Thyroid gland (tissue), 4 donors: ENCODE measurements at places on chromosomes 4 and X. TPM values are rescaled to one million over a fixed set of nuclear protein-coding genes. Genes with fewer than 3 reads are reported as not detected.

DNA sequence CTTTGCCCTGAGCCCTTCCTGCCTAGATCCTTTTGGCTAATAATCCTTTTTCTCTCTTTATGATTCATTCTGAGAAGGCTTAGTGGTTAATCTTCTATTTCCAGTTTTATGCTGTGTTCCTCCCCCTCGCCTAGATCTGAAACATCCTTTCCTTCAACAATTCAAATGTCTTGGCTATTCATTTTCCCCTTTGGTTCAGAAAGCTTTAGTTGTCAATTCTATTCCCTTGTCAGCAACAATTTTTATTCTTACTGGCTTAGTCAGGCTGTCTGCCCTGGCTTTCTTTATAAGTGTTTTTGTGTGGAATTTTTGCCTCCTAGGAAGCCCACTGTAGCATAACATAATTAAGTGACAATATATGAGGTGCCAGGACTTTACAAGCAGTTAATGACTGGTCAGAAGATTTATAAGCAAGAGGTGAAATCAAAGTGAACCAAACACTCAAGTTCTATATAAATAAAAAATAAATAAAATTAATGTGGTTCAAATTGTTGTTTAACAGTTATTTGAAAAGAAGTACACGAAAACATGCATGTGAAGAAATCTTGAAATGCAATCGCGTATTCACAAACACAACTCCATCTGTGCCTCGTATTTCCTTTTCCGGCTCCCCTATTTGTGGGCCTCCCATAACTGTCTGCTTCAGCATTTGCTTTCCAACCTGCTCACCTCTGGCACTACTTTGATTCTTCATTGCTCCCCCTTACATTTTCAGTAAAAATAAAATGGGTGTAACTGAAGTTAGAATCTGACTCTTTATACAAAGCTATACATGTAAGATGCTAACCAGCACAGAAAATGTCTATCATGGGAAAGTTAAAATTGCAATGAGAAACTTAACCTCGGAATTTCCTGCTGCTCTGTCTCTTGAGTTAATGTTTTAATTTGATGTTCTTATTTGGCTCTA is 235.4 kb downstream of the SPRY1 start:
- DNase-seq, result no peak

DNA sequence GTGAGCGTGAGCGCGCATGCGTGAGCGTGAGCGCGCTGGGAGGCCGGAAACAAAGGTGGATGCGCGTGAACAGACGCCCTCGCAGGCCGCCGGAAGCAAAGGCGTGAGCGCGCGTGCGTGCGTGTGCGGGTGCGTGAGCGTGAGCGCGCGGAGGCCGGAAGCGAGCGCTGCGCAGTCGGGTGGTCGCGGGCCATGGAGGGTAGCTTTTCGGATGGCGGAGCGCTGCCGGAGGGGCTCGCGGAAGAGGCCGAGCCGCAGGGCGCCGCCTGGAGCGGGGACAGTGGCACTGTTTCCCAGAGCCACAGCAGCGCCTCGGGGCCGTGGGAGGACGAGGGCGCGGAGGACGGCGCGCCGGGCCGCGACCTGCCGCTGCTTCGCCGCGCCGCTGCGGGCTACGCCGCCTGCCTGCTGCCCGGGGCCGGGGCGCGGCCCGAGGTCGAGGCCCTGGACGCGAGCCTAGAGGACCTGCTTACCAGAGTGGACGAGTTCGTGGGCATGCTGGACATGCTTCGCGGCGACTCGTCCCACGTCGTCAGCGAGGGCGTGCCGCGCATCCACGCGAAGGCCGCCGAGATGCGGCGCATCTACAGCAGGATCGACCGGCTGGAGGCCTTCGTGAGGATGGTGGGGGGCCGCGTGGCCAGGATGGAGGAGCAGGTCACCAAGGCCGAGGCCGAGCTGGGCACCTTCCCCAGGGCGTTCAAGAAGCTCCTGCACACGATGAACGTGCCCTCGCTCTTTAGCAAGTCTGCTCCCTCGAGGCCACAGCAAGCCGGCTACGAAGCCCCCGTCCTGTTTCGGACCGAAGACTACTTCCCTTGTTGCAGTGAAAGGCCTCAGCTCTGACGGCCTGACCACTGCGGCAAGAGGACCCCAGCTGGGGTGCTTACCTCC is at the start of gene BLOC1S4:
BLOC1S4 (plus strand) TSS at position 157 of the 894 bp plus-strand sequence; CDS start at position 193, 36 bp downstream.
- peak; percentile 86 for DNase-seq

DNA sequence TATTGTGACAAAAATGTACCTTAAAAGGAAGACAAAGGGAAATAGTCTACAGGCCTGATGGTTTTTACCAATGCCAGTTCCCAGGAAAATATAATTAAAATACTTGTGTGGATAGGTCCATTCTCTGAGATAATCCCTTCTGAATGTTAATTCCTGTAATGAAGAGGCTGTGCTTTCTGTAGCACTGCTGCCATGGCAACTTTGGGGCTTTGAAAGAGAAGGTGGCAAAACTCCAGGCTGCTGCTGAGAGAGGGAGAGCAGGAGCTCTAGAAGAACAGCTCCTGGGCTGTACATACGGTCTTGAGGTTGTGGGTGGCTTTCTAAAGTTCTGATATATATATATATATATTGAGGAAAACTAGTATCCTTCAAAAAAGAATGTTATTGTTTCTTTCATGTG is 125.4 kb downstream of the PDLIM5 start:
- peak; percentile 57 for DNase-seq

DNA sequence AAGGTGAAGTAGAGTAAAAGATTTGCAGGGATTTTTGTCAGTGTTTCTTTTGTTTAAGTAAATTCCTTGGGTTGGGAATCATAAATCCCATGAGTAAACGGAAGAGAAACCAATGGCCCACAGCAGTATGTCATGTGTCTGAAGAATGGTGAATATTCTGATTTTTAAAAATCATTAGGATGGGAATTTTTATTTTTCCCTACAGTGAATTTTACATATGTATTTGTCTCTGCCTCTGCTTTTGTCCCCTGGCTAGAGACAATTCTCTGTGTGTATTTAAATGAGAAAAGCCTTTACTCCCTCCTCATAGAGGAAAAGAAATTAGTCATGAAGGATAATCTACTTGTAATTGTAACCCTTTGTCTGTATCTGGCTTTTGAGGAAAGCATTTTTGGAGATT is 152.1 kb downstream of the THOC2 start:
- no peak for DNase-seq

DNA sequence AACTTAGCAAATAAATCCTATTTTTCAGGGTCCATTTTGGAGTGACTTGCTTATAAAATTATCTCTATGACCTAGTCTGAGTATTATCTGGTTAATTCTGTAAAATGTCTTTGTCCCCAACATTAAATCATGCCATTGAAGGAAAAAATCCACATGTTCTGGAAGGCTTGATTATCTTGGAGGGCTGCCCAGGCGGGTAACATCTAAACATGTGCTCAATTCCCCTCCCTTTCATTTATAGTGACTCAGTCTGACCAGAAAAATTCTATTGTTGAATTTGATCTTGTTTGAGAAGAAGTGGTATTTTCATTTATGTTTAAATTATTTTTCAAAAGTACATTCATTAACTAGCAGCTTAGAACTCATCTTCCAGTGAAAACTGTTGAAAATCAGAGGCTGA is 55.4 kb upstream of the SLC10A7 start:
- no peak for DNase-seq

GRCh38 chrX:155577682-155578081 is 35.1 kb downstream of the TMLHE start:
- no peak for DNase-seq

DNA sequence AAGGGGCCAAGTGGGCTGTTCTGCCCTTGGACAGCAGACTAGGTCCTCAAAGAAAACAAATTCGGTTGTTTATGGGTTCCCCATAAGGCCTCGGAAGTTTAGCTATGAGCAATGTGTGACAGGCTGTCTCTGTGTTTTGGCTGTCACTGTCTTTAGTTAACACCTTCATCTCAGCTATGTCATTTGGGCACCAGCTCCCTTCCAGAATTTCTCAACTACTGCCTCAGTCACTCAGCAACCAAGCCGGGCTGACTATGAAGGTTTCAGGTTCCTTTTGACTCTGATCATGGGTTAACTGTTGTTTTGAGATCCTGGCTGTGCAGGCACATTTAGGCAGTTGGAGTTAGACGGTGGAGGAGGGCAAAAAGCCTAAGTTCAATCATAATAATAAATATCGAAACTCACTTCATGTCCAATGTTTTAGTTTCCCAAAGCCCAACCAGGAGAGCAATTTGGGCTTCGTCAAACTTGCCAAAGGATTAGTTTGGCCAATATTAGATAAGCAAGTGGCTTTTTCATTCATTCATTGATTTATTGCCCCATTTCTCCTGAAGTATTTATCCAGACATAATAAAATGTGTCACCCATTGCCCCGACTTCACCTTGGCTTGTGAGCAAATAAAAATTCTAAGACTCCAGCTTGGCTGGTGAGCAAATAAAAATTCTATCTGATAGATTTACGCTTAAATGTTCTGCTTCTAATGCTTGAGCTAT is 9.1 kb upstream of the PAGE1 start:
- no peak for DNase-seq

- no peak for DNase-seq
These were observed 81.8 kb upstream of the SMARCA5 start for GRCh38 chr4:143431526-143432257.

Gene SMIM10L2A
- 6.7 TPM for total RNA-seq

DNA sequence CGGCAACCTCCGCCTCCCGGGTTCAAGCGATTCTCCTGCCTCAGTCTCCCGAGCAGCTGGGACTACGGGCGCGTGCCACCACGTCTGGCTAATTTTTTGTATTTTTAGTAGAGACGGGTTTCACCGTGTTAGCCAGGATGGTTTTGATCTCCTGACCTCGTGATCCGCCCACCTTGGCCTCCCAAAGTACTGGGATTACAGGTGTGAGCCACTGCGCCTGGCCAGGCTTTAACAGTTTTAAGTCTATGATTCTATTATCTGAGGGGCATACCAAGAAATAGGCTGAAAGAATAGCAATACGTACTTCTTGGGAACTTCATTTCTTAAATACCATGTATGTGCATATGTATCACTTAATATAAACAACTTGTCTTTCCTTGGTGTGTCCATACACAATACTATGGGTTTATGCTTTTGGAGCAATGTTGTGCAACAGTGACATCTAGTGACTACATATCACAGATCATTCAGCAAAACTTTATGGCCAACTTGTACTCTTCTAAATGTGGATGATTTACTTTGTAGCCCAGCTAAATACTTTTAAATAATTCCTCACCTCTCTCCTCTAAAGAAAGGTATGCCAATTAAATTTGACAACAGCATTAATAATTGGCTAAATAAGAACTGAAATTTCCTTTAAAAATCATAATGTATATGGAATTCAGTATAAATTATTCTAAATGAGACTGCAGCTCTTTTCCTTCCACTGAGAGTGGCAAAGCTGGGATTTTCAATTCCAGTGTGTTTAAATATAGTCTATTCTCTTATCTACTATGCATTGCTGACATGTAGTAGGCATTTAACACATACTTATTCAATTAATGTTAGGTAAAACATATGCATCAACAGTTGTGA is 10.4 kb downstream of the SLC9B1 start:
- no peak for DNase-seq

Gene ATRX
- 211 TPM for total RNA-seq

- peak; percentile 12 for DNase-seq
These were observed 608 bp downstream of the TAF1 start for GRCh38 chrX:71366674-71367256.

Gene GPR143
- total RNA-seq, result 2.6 TPM

- no peak for DNase-seq
These were observed 6.6 kb upstream of the GUF1 start for GRCh38 chr4:44671636-44672035.

DNA sequence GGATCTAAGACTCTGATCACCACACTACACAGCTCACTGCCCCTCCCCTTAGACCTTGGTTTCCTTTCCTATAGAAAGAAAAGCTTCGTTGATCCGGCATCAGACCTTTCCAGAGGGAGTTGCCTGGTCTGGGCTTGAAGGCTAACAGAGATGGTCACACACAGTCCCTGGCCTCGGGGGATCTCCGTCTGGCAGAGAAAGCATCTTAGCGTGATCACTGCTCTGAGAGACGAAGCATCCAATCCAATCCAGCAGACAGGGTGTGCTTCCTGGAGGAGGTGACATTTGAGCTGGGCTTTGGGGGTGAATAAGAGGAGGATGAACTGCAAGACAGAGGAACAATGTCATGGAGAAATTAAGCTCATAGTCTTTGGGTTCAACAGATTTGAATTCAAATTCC is 49.5 kb downstream of the HTRA3 start:
- no peak for DNase-seq

Gene CHIC2
- 34.0 TPM for total RNA-seq

DNA sequence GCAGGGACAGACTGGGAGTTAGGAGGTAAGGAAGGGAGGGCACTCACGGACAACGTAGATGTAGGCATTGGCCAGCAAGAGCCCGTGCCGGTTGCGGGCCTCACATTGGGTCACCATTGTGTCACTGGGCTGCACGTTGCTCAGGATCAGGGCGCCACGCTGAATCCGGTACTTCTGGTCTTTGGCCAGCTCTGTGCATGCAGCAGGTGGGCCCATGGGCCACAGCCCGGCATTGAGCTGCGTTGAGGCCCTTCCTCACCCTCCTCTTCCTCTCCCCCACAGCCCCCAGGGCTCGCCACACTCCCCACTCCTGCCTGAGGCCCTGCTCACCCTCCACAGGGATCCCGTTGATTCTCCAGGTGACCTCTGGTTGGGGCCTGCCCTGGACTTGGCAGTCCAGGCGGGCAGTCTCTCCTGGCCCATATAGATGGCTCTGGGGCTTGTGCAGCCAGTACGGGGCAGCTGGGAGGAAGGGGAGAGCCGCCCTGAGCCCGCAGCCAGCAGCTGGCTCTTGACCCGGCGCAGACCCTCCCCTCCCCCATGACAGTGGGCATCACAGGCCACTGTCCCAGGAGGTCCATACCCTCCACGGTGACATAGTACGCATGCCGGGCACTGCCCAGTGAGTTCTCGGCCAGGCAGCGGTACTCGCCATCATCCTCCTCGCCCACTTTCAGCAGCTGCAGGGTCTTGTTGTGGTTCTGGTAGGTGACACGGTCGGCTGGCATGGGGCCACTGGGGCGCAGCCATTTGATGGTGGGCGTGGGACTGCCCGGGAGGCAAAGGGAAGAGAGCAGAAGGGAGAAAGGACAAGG is 16.3 kb downstream of the L1CAM start:
- DNase-seq, result no peak
